ENCODE measurements at places on chromosomes 2 and 18.

DNA sequence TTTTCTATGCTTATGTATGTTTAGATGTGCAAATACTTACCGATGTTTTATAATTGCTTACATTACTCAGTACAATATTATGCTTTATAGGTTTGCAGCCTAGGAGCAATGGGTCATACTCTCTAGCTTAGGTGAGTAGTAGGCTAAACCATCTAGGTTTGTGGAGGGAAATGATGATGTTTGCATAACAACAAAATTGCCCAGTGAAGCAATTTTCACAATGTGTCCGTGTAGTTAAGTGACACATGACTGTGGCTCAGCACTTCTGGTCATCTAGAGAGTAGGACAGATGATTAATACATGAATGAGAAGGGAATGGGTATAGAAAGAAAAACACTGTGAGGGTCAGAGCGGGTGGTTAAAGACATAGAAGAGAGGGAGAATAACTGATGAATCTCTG lies 2116.2 kb upstream of the PIK3C3 start:
- DNase-seq = no peak

GRCh38 chr18:61921621-61922235 lies 28.9 kb upstream of the RNF152 start:
- DNase-seq = no peak

DNA sequence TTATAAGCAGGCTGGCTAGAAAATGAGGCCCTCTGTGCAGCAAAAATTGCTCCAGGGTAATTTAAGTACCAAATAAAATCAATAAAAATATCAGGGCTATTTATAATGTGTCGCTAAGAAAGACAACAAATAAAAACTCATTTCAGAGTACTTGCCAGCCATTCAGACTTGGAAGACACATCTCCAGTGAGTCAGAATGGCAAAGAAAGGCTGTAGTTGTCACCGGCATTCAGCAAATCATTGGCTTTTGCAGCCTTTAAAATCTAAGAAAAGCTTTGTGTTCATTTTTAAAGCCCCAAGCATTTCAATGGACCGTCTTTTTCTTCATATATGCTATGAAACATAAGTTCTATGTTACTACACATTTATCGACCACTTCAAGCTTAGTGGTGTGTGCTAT lies 141.1 kb upstream of the HNMT start:
- DNase-seq = no peak

GRCh38 chr2:161997916-161998471 lies 76.0 kb downstream of the DPP4 start:
- DNase-seq = no peak

DNA sequence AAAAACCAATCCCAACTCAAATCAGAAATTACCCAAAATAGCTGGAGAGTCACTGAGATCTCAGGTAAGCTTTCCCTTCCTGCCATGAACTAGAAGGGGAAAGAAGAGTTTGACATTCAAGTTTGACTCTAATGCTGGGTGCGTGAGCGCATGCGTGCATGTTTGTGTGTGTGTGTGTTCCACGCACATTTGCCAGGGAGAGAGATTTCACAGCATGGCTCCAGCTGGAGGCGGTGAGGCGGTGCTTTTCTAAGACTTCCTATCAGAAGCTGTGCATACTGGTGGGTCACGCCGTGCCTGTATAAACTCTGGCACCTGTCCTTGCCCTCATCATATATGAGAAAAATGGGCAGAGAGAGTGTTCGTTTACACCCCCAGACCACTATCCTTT lies 116.2 kb downstream of the MSH2 start:
- no peak for DNase-seq

GRCh38 chr18:35051641-35052377 lies 10.6 kb downstream of the MAPRE2 start:
- no peak for DNase-seq

DNA sequence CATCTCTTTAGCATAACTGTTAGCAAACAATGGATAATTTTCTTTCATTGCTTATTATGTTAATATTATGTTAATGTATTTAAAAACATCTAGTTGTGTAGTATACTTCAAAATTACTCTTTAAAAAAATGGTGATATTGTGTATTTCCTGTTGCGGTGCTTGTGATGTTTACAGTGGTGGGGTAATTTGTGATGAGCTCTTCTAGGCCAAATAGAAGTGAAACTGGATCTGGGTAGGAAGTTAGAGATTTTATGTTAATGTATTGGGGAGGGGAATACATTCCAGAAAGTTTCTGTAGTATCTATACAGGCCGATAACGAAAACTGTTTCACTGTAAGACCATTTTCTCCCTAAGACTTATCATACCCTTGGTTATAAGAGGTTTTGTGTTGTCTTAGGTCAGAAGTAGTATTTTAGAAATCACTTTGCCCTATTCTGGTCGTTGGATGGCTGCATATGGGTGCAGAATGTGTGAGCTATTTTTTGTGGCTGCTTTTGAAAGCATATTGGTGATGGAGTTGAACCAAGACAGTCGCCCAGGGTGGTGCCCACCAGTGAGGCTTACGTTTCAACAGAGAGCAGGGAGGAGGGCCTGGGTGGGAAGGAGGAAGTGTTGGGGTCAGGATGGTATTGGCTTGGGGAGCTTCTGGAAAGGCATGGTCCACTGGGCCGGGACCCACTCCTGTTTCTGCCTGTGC lies 5.8 kb downstream of the TSHZ1 start:
- DNase-seq = no peak

DNA sequence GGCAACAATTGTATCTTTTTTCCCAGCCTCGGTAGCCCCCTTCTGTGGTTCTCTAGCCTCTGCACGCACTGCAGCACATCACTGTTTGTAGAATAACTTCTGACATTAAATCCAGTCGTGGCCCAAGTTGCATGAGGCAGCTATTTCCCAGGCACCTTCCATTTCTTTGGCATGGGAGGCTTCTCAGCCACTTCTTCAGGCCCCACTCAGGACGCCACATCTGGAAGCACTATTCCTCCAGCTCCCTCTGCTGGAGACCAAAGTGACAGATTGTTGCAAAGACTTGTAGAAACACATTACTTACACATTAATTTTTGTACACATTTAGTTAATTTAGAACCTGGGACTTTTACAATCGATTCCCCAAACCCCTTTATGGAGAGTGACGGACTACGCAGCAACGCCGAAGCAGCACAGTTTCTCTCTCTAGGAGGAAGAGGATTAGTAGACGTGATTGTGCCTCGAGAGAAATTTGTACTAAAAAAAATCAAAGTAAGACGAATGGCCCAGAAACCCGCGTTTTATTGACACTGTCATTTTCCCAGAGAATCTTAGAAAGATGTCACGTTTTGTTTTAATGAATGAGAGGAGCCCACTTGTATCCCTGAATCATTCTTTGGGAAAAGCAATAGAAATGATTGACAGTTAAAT lies 57.8 kb upstream of the RGPD5 start:
- DNase-seq = no peak

- DNase-seq = no peak
Observed at GRCh38 chr2:83650898-83651297, 808.2 kb downstream of the SUCLG1 start.

DNA sequence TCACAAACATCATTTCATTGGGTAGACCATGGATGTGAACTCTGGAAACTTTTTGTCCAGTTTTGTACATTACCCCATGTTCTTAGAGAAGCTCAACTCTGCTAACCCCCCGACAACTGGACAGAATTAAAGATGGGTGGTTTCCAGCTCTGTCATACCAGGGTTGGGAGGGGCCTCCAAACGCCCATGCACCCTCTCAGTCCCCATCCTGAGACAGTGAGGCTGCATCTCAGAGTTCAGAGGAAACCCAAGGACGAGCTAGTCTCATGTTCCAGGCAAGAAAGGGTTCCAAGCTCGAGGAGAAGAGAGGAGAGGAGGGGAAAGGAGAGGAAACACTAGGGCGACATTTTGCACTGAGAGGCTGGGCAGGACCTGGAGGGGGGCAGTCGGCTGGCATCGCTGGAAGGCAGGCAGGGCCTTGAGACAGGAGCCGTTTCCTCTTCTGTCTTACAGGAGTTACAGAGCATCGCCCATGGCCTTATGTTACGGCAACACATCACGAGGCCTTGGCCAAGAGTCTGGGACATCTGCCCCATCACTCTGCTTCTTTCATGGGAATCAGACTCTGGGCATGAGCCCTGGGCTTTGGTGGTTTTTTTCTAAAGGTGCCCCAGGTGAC lies 16.4 kb downstream of the MAL start:
- no peak for DNase-seq

- DNase-seq = no peak
Observed at GRCh38 chr18:49376046-49376445, 84.4 kb downstream of the DYM start.

- no peak for DNase-seq
Observed at GRCh38 chr2:97970293-97971060, 25.3 kb downstream of the TMEM131 start.

GRCh38 chr2:121293450-121294325 lies 8.7 kb upstream of the TFCP2L1 start:
- no peak for DNase-seq

GRCh38 chr2:220641137-220641536 lies 931.0 kb downstream of the EPHA4 start:
- no peak for DNase-seq

- DNase-seq = no peak
Observed at GRCh38 chr2:39571111-39571731, 94.5 kb upstream of the TMEM178A start.

GRCh38 chr2:86219896-86220295 lies 20.6 kb downstream of the MRPL35 start:
- DNase-seq = no peak

- DNase-seq = no peak
Observed at GRCh38 chr18:10441472-10441871, 13.0 kb upstream of the APCDD1 start.

GRCh38 chr2:236545248-236545658 lies 24.4 kb upstream of the ACKR3 start:
- peak; percentile 88 for DNase-seq

- no peak for DNase-seq
Observed at GRCh38 chr2:144942516-144943256, 422.8 kb upstream of the ZEB2 start.

GRCh38 chr18:475202-476031 lies 25.1 kb downstream of the COLEC12 start:
- no peak for DNase-seq

DNA sequence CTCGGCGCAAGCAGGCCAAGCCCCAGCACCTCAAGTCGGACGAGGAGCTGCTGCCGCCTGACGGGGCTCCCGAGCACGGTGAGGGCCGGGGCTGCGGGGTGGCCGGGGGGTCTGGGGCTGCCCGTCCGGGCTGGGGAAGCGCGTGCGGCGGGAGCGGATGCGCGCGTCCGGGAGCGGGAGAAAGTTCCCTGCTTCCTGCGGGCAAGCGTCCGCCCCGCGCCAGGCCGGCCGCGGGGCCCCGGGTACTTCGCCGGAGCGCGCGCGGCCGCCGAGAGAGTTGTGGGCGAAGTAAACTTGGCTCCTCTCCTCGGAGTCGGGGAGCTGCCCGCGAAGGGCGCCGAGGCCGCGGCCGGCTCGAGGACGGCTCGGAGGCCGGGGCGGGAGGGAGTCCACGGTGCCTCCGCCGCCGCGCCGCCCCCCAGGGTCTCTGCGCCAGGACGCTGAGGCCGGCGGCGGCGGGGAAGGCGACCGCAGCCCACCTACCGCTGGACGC lies 707 bp downstream of the SALL3 start:
- DNase-seq = no peak

DNA sequence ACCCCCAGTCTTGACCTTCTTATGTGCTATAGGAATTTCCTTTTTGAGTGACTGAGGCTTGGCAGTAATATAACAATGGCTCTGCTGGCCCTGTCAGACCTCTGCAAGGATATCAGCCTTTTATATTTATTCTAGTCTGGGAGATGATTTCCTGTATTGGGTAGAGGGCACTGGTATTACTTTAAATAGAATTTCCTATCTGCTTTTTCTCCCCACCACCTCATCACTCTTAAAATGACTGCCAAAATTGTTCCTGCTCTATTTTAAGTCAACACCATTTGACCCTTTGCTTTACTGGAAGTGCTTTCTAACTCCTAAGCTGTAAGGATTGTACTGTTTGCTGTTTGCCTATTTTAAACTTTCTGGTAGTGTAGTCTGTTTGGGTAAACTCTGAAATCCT lies 658.4 kb upstream of the FSHR start:
- no peak for DNase-seq

DNA sequence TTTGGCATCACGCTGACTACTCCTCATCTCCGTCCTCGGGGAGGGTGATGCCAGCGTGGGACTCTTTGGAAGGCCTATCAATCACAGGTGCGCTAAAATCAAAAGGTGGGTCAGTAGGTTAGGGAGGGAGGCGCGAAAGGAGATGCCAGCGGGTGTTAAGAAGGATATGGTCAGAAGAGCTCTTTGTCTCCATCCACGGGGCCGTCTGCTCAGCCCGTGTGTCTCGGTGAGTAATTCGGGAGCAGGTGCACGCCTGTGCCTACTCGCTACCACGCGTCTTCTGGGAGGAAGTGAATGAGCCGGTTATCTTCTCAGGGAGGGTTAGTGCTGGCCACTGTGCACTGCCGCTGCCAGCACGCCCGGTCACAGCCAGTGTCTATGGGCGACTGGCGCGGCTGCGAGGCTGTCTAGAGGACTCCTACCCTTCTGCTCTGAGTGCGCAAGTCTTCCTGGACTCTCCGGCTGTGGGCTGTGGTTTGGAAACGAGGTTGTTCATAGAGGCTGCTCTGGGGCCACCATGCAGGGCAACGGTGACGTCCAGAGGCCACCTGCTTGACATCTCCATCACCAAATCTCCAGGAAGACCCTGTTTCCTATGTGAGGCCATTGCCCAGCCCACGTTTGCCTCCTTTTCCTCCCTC lies 153.4 kb downstream of the MBP start:
- no peak for DNase-seq

DNA sequence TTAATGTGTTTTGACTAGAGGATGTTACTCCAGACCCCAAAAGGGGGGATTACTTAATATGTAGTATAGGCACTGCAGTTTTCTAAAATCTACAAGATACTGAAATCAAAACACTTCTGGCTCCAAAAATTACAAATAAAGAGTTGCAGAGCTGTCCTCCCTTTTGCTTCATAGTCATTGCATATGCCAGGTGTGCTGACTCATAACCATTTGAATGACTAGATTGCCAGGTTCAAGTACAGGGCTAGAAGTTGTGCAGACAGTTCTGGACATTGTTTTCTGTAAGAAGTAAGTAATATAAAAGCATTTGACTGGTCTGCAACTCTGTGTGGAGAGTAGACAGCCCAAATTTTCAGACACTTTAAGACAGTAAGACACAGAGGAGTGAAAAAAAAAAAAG lies 6.7 kb downstream of the CWC22 start:
- DNase-seq = no peak

DNA sequence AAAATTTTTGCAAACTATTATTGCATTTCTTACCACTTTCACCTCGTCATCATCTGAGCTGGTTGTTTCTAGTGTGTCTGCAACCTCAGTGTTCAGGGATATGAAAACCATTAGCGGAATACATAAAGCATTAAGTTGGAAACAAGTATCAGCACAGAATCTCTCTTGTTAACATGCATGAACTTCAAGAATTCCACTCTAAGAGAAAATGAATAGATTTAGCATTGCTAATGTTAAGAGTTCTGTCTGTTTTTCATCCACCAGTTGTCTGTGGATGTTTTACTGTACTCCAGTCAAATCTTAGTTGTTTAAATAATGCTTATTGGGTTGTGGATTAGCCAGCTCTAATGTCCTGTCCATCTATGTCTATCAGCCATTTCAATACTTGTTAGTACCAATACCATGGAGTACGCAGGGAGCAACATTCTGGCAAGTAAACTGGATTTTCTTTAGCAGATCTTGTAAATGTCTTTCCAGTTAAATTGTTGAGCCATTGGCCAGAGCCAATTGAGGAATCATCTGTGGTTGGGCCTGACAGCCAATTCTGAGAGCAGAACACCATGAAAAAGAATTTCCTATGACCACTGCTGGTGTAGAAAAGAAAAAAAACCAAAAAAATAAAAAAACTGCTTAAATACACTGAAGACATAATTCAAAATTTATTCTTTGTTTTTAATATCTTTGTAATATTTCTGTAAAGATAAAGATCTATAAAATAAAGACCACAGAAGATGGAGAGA lies 82.5 kb downstream of the SLC8A1 start:
- no peak for DNase-seq
